ENCODE measurements at places on chromosomes 2 and 18.

- DNase-seq, result no peak
Measured at GRCh38 chr2:124201713-124202112, 176.6 kb downstream of the CNTNAP5 start.

DNA sequence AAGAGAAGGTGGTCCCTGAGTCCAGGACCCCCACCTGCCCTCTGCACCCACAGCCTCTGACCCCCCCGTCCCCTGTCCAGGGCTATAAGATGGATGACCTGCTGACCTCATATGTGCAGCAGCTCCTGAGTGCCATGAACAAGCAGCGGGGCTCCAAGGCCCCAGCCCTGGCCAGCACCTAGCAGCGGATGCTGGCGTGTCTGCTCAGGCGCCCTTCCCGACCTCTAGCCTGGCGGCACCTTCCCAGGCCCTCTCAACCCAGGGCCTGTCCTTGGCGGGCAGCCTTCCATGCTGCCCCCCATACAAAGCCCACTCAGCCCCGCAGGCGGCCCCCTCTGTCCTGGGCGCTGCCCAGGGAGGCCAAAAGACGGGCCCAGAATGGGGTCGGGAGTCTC, 8.7 kb upstream of the GPR17 start:
- no peak for DNase-seq

GRCh38 chr18:8298186-8298585, 311.1 kb upstream of the RAB12 start:
- no peak for DNase-seq

- no peak for DNase-seq
Measured at GRCh38 chr2:136798766-136799165, 33.4 kb downstream of the THSD7B start.

GRCh38 chr2:240981871-240982800, 16.3 kb upstream of the SNED1 start:
- no peak for DNase-seq

DNA sequence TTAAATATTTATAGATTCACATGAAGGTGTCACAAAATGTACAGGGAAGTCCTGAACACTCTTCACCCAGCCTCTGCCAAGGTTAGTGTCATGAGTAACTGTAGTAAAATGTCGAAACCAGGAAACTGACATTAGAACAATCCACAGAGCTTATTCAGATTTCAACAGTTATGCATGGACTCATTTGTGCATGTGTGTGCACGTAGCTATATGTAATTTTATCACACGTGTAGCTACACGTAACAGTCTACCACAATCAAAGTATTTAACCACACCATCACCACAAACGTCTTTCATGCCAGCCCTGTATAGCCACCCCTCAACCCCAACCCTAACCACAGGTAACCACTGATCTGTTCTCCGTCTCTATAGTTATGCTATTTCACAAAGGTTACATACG, 211.7 kb upstream of the REV1 start:
- DNase-seq, result no peak

DNA sequence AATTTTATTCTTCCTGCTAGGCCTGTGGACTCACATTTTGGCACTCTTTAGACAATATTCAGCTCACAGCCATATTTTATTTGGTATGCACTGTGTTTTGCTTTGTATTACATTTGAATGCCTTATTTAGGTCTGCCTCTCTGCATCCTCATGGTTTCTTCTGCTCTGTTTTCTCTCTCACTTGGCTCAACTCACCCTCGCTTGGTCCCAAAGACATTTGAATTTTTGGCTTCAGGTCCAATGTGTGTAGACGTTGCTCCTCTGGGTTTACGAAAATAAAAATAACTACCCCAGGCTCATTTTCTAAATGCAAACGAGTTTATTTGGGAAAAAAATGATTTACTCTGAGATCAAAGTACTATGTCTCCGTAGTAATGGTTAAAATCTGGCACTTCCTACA, 91.1 kb upstream of the REG3A start:
- no peak for DNase-seq

GRCh38 chr2:69046221-69046662, 33.3 kb downstream of the ANTXR1 start:
- no peak for DNase-seq

DNA sequence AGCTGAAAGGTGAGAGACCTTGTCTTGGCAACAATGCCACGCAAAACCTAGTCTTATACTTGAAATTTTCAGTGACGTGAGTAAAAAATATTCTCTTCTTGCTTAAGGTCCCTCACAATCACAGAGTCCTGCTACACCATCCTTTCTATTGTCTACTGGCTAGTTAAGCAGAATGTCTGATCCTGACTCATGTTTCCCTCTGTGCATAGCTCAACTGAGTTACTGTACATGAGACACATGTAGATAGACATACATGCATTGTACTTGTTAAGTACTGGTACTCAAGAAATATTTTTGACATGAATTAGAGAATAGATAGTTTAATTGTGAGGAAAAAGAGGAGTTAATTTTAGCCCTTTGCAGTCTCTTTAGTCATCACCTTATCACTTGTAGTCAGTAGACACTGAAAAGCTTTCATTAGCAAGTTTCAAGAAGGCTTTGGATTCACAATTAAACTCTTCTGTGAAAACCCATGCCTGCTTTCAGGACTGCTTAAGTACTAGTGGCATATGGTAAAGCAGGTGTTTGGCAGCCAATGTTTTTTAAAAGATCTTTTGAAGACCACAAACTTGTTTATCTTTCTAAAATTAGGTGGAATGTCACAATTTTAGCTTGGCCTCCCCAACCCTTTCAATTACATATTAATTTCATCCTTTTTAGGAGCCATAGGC, 158.7 kb upstream of the CCDC150 start:
- no peak for DNase-seq

DNA sequence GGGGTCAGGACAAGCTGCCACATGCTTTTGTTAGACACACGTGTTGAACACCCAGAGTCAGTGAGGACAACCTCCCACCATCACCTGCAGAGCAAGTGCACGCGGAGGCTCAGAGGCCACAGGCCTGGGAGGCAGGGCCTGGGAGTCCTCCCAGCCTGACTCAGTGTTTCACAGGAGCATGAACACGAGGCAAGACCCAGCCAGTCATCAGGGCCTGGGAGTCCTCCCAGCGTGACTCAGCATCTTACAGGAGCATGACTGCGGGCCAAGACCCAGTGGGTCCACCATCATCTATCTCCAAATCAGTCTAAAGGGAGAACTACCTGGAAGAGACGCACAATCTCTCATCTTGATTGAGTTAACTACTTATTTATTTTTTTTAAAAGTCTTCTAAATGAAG, 112.6 kb upstream of the PXDN start:
- DNase-seq, result no peak

DNA sequence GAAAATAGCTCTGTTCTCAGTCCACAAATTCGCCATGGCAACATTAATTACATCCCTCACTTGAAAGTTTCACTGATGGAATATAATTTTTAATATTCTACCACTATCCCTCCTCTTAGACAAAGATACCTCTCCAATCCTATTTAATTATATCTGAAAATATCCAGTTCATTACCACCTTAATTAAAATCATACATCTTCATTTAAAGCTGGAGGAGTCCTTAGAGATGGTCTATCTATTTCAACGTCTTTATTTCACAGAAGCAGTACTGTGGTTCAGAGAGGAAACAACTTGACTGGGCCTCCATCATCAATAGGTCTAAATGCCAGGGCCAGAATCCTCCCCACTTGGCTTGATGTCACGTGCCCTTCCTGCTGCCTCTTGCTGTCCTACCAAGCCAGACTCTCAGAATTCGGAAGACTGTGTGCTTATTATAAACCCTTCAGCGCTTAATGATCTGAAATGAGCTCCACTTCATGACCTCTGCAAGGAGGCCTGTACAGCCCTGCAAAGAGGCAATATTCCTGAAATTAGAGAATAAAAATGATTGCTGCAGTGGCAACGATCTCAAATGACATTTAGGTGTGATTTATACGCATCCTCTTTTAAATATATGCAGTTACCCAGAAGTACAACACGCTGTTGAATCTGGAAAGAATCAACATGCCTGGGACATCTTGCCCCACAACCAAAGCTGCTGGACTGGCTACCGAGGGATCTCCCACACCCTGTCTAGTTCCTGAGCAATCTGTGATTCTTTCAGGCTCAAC, 146.3 kb downstream of the TMEM163 start:
- DNase-seq, result no peak

DNA sequence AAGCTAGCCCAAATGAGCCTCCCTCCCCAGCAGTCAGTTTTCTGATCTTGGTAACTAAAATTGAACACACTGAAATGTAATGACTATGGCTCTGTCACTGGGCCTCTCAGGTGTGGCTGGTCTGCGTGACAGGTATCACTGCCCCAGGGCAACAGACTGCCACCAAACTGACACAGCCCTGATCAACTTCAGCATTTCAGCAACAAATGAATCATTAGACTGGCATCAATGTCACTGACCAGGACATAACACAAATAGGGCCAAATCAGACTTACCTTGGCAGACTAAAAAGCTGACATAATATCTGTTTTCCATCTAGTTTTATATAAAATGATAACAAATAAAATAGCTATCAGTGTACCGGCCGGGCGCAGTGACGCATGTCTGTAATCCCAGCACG, 290.8 kb upstream of the CHAC2 start:
- DNase-seq, result no peak

- DNase-seq, result no peak
Measured at GRCh38 chr2:97732436-97733340, 19.3 kb downstream of the ZAP70 start.

- no peak for DNase-seq
Measured at GRCh38 chr2:11687736-11688135, 17.7 kb upstream of the NTSR2 start.

DNA sequence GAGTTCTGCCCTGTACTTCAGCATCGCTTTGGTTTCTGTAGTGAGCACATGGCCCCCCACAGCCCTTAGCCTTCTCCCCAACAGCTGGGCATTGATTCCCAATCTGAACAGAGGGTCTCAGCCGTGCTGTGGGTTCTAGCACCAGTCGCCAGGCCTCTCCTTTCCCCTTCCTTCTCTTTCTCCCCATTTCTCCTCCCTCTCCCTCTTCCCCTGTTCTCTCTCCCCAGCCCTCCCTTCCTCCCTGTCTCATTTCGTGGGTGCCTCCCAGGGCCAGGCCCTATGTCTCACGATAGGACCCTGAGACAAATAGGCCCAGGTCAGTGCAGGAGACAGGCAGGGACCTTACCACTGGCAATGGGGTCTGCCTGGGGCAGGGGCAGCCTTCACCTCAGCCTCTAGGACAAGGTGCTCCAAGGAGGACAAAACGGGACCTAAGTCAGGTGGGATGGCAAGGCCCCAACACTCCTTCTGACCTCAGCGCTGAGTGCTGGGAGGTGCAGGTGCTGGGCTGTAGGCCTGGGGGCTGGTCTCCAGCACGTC, 143.4 kb upstream of the GPC1 start:
- no peak for DNase-seq

DNA sequence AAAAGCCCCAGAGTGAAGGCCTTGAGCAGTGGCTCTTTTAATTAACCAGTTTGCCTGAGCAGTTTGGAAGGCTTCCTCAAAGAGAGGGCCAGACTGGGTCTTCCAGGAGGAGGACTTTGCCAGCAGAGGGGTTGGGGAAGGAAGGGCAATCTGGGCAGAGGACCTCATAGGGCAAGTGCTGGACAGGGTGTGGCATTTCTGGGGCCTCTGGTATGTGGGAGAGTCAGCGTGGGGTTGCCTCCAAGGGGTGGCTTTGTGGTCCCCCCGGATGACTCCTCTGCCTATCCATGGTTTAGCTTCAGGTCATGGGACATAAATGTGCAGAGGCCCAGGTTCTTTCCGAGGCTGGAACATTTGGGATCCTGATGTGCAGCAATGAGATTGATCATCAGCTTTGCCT, 12.6 kb downstream of the GLI2 start:
- no peak for DNase-seq

- DNase-seq, result no peak
Measured at GRCh38 chr2:40367652-40368051, 84.2 kb downstream of the SLC8A1 start.

GRCh38 chr2:76406134-76406855, 695.6 kb upstream of the GCFC2 start:
- DNase-seq, result no peak

- no peak for DNase-seq
Measured at GRCh38 chr18:51603111-51603510, 405.6 kb upstream of the MEX3C start.

GRCh38 chr2:156189143-156189542, 143.4 kb downstream of the NR4A2 start:
- no peak for DNase-seq

Data from stimulated activated CD4-positive, alpha-beta T cell treated with anti-CD3 and anti-CD28 coated beads, Interleukin-15, amount 100 ng/mL, for 24 hours (primary cell).